HT-29 (cell line): ENCODE measurements at places on chromosomes 2 and 18. TPM values are rescaled to one million over a fixed set of nuclear protein-coding genes. Genes with fewer than 3 reads are reported as not detected.

Gene TEKT4
- not detected in 2 replicates for total RNA-seq

Gene COBLL1
- 11.1 and 12.4 TPM in 2 replicates for total RNA-seq

Gene MPP4
- not detected in 2 replicates for total RNA-seq

Gene KLHL14
- total RNA-seq = not detected in 2 replicates

Gene HOXD13
- 1.4 and 1.5 TPM in 2 replicates for total RNA-seq

Gene CDH19
- total RNA-seq = not detected in 2 replicates

Gene DNAH7
- 0.39 and 0.58 TPM in 2 replicates for total RNA-seq

Gene CMPK2
- 5.5 and 16.5 TPM in 2 replicates for total RNA-seq

Gene TMEM18
- 11.5 and 12.6 TPM in 2 replicates for total RNA-seq

Gene MSTN
- not detected in 2 replicates for total RNA-seq

Gene MRPS5
- 103 and 109 TPM in 2 replicates for total RNA-seq

Gene YWHAQ
- total RNA-seq = 294 and 342 TPM in 2 replicates

Gene TANC1
- 16.1 and 18.6 TPM in 2 replicates for total RNA-seq

Gene KYNU
- 1.1 and 1.2 TPM in 2 replicates for total RNA-seq

Gene GPR45
- not detected in 2 replicates for total RNA-seq

Gene PSD4
- total RNA-seq = 85.5 and 90.1 TPM in 2 replicates

Gene FSHR
- total RNA-seq = not detected in 2 replicates

Gene ERMN
- not detected in 2 replicates for total RNA-seq

Gene SPP2
- total RNA-seq = not detected in 2 replicates

Gene SPIRE1
- 2.5 and 3.2 TPM in 2 replicates for total RNA-seq

Gene SPHKAP
- not detected in 2 replicates for total RNA-seq

Gene PLGLB1
- total RNA-seq = 1.5 TPM in 1 of 2 replicates, not detected in the other

Gene VIT
- not detected in 2 replicates for total RNA-seq

Gene RASGRP3
- total RNA-seq = 0.41 and 1.3 TPM in 2 replicates

Gene BCL2
- 0.05 and 0.36 TPM in 2 replicates for total RNA-seq

Gene CRYBA2
- not detected in 2 replicates for total RNA-seq

Gene ITGB6
- 14.3 and 14.8 TPM in 2 replicates for total RNA-seq

Gene RGPD4
- total RNA-seq = not detected in 2 replicates

Gene SLC23A3
- 5.9 and 9.9 TPM in 2 replicates for total RNA-seq

Gene TGFBRAP1
- total RNA-seq = 35.0 and 35.8 TPM in 2 replicates

Gene ANO7
- total RNA-seq = 3.0 and 4.1 TPM in 2 replicates

Gene EGR4
- 0.37 and 2.2 TPM in 2 replicates for total RNA-seq

Gene SLC14A1
- 5.9 and 6.2 TPM in 2 replicates for total RNA-seq

Gene C2orf92
- total RNA-seq = 1.9 and 2.2 TPM in 2 replicates

Gene TMEM178A
- total RNA-seq = not detected in 2 replicates

Gene CIDEA
- not detected in 2 replicates for total RNA-seq

Gene RBFA
- 20.2 and 36.8 TPM in 2 replicates for total RNA-seq

Gene RSAD2
- total RNA-seq = 0.78 and 1.6 TPM in 2 replicates

Gene PTPN4
- 45.4 and 69.3 TPM in 2 replicates for total RNA-seq

Gene CCDC138
- 4.7 and 5.6 TPM in 2 replicates for total RNA-seq

Gene NEURL3
- 3.8 and 4.3 TPM in 2 replicates for total RNA-seq

Gene DCDC2C
- total RNA-seq = not detected in 2 replicates

Gene SERPINB12
- not detected in 2 replicates for total RNA-seq
